ENCODE measurements at places on chromosomes 7 and 10.

DNA sequence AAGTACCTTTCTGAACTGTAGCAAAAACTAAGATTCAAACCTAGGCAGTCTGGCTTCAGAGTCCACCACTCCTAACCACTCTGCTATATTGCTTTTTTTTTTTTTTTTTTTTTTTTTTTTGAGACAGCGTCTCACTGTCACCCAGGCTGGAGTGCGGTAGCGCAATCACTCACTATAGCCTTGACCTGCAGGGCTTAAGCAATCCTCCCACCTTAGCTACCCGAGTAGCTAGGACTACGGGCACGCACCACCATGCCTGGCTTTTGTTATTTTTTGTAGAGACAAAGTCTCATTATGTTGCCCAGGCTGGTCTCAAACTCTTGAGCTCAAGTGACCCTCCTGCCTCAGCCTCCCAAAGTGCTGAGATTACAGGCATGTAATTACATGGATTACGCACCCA lies 10.1 kb upstream of the SLF2 start:
- DNase-seq = no peak

DNA sequence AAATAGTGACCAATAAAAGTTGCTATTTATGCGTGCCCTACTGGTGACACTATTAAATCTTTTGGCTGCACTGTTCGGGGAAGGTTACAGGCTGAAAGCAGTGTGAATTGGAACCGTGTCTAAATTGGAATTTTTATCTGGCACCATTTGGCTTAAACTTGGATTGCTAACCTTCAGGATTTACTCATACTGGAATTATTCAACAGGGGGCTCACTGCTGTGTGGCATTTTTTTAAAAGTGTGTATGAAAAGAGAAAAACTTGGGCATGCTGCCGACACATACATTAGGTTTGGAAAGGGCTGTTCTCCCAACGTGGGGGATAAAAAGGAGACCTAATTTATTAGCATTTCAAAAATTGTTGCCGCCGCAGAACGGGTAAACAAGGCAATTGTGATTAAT lies 537.9 kb upstream of the MGMT start:
- DNase-seq = no peak

GRCh38 chr7:114791771-114792170 lies 130.1 kb upstream of the MDFIC start:
- DNase-seq = no peak

DNA sequence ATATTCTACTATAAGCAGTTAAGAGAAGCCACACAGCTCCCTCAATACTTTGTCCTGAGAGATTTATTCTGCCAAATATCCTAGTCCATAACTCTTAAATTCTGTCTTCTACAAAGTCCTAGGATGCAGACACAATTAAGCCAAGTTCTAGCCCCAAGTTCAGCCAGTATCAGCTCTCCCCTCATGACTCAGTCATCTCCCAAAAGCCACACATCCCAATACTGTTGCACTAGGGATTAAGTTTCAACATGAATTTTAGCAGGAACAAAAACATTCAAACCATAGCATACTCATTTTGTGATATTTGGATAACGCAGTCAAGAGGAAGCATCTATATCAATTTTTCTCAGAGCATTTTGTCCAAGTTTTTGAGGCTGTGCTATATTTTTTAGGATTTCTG lies 277.4 kb downstream of the FZD1 start:
- no peak for DNase-seq

GRCh38 chr7:158241919-158242318 lies 345.7 kb downstream of the PTPRN2 start:
- DNase-seq = no peak

DNA sequence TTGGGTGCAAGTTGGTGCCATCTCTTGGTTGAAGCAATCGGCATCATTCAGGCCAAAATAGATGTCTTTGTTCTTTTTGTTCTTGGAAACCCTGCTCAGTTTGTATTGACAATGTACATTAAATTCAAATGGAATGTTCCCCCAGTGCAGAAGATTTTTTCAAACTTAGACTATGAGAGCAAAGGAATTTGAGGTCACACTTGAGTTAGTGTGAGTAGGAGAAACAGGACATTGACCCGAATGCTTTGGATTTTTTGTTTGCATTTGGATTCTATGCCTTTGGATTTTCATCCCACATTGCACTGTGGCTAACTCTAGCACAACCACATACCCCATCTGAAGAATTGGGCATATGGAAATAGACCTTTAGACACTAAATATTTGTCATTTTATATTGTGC lies 480.0 kb downstream of the GALNT17 start:
- DNase-seq = no peak

GRCh38 chr7:149454006-149454405 lies 6.9 kb downstream of the ZNF777 start:
- no peak for DNase-seq

- no peak for DNase-seq
Measured at GRCh38 chr7:66142334-66142733, 27.7 kb downstream of the CRCP start.

DNA sequence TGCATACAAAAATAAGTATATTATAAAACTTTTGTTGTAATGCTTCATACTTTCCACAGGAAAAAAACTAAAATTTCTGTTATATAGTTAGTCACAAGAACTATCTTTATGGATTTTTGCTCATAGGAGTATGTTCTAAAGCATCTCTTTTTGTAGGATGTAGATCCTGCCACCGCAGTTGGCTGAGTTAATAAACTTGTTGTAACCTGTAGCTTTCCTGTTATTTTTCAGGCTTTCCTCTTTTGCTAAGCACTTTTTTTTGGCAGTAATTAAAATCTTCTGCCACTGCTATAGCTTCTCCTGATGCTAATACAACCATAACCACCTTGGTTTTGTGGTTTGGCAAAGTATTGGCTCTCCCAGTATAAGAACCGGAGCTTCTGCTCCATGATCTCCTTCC lies 60.3 kb downstream of the WNT2 start:
- DNase-seq = no peak

DNA sequence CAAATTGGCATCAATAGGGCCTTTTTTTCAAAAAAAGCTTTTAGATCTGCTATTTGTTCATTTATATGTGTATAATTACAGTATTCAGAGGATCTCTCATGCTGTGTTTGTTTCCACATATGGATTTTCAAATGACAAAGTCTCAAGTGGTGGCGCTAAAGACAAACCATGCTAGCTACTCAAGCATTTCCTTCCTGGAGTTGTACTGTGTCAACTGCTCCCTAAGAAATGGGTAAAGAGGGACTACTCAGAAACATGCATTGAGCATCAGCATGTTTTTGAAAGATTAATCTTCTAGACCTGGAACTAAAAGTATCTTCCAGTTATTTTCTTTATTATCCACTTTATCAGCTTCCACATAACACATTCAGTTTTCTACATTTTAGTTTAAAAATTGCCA lies 12.7 kb downstream of the CNTNAP2 start:
- DNase-seq = no peak

- DNase-seq = no peak
Measured at GRCh38 chr7:136023134-136023869, 46.1 kb upstream of the MTPN start.

- no peak for DNase-seq
Measured at GRCh38 chr7:123974326-123974908, 49.4 kb downstream of the SPAM1 start.

DNA sequence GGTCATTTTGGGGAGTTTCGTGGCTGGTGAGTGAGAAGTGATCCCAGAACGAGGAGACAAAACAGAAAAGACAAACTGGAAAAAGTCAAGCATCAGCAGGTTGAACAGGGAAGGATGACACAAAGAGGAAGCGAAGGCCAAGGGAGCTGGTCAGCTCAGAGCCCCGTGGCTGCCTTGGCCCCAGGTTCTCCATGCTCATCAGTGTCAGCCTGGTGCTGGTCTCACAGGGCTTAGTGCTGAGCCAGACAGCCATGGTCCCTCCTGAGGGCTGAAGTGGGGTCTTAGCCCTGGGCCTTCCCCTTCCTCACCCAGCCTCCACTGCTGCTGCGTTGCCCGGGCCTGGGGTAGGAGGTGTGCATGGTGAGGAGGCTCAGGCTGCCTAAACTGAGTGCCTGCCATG lies 183.6 kb downstream of the PFKFB3 start:
- no peak for DNase-seq

- peak; percentile 21 for DNase-seq
Measured at GRCh38 chr7:26293569-26294308, 2.1 kb downstream of the SNX10 start.

- DNase-seq = no peak
Measured at GRCh38 chr10:124288928-124289850, 129.5 kb downstream of the OAT start.

DNA sequence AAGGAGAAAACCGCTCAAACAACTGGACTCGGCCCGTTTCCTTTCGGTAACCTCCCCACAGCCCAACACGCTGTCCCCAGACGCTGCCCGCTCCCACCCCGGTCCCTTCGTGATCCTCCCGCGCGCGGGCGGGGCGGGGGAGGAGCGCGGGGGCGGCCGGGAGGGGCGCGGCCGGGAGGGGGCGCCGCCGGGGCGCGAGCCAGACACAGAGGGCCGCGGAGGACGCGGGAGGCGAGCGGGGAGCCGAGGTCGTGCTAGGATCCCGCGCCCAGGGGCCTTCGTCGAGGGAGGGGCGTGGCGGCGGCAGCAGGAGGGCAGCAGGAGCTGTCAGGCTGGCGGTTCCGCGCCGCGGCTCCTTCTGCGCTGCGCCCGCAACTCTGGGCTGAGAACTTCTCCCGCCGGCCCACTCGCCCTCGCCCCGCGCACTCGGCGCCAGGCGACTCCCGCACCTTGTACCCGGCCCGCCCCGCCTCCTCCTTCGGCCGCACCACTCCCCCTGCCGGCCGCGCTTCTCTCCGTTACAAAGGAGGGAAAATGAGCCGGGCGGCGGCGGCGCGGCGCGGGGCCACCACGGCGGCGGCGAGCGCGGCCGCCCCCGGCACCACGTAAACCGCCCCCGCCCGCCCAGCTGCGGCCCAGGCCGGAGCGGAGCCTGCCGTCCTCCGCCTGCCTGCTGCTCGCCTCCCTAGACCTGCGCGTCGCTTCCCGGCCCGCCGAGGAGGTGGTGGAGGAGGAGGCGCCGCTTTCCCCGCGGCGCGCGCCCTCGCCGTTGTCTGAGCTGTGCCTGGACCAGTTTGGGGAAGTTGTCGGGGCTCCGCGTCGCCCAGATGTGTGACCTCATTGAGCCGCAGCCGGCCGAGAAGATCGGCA lies at the start of gene CDK14:
Gene CDK14, plus strand, starts transcription at position 521 of the 870 bp plus-strand sequence. Its CDS starts 307 bp downstream, at position 828.
- no peak for DNase-seq

- no peak for DNase-seq
Measured at GRCh38 chr10:4632757-4633156, 193.2 kb upstream of the AKR1E2 start.

DNA sequence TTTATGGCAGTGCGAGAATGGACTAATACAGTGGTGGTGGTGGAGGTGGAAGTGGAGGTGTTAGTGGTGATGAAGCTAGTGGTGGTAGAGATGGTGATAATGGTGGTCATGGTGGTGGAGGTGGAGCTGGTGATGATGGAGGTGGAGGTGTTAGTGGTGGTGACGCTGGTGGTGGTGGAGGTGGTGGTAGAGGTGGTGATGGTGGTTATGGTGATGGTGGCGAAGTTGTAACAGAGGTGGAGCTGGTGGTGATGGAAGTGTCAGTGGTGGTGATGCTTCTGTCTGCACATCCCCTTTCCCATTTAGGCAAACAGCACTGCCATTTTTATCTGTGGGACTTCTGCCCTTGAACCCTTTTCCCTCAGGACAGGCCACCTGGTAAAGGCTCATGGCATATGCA lies 7.4 kb upstream of the PTPRN2 start:
- DNase-seq = no peak

GRCh38 chr7:123961771-123962170 lies 36.7 kb downstream of the SPAM1 start:
- DNase-seq = no peak

GRCh38 chr7:28243861-28244260 lies 63.3 kb upstream of the JAZF1 start:
- no peak for DNase-seq

- DNase-seq = no peak
Measured at GRCh38 chr10:50393784-50394467, 142.6 kb upstream of the ASAH2 start.

GRCh38 chr10:47322300-47323061 lies at the start of gene GDF2:
Gene GDF2 (plus strand): TSS chr10:47322454. CDS start chr10:47322669, 215 bp downstream.
- no peak for DNase-seq

DNA sequence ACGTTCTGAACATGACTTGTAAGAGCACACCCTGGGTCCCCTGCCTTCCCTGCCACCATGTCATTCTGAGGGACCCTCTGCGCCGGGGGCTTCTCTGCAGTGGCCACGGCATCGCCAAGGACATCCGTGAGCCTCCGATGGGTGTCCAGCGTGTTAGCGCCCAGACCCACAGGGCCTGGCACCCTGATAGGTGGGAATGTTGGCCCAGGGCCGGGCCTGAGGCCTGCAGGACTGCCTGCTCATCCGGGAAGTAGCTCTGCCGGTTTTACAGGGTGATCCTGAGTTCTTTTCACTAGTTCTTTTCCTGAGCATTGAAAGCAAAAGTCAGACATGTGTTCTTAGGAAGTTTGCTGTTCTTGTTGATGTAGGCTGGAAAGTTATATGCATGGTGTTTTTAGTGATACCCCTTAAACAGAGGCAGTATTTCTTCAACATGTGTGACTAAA lies 54.5 kb downstream of the WDR37 start:
- no peak for DNase-seq

GRCh38 chr7:149497467-149498261 lies at the start of gene ZNF746:
Gene ZNF746 (minus strand): TSS chr7:149497809. CDS start chr7:149497536, 273 bp downstream.
- peak; percentile 73 for DNase-seq

DNA sequence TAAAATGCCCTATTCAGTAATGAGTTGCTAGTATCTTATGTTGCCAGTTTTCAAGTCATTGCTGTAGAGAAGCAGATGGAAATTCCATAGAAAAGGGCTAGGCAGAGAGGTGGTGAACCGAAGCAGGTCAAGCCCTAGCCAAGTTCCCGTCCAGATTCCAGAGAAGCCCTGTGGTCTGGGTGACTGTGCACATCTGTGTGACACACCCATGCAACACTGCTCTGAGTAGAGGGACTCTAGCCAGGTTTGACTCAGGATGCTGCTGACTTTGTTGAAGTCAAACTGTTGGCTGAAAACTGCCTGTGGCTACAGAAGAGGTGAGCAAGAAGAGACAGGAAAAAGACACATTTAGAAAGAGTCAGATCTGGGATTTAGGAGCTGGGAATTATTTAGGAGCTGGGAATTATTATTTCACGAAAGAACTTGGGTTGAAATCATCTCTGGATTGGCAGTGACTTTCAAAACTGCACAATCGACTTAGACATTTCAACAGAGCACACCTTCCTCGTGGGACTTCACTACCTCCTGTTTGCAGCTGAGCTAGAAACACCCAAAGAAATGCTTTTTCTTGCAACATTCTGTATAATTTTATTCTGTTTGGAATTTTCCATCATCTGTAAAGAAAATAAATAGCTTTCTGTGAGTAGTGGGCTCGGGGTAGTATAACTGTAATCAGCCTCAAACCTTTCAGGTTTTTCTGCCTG lies 149.1 kb upstream of the PRKCQ start:
- no peak for DNase-seq

DNA sequence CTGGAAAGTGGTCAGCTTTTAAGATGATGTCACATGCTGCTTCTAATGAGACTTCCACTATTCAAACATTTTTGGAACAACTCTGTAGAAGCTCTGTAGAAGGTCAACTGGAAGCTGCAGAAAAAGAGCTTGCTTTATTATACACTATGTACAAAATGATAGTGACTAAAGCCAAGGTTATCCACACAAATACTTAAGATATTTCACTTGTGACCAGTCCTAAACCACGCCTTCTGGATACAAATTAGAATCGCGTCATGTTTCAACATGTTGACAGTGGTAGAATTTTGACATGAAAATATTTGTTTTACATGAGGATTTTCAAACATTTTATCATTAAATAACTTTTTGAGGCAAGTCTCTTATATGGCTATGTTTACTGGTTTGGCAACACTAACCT lies 499.6 kb upstream of the PHF14 start:
- DNase-seq = no peak

- no peak for DNase-seq
Measured at GRCh38 chr7:133253519-133253875, 619 bp downstream of the EXOC4 start.
